ENCODE measurements at places on chromosomes 2 and 18.

- DNase-seq: no peak
- no peaks in the 10 kb centered on the region for H3K4me1 ChIP-seq
- no peak overlapping the region for H3K27ac ChIP-seq
- H3K27me3 ChIP-seq: peaks cover 1% of the 10 kb centered on the region
- H3K4me3 ChIP-seq: no peak overlapping the region
Measured at GRCh38 chr2:130894326-130894942, 57.7 kb downstream of the ARHGEF4 start.

DNA sequence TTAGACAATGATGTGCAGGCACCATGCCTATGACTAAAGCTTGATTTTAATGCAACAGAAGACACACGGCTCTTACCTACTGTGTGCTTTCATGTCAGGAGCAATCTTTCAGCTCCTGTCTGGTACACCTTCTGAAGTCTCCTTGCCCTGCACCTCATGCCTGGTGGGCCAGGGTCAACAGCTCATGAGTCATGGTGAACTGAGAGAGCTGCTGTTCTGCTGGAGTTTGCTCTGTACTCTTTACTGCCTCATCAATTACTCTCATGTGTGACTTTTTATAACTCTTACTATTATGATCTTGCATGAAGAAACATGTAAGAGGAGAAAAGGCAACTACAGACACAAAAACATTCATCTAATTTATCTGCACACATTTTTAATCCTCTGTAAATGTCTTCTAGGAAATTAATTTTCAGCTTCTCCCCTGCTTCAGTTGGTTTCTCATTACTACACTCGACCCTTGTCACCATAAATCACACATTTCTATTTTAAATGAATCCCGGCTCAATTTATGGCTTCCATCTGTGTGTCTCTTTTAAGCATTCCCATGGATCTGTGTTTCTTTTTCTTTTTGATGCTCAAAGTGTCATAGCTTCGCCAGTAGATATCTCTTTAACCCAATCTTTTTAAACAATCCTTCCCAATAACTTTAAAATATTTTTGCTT is 9.7 kb downstream of the SERPINB7 start:
- no peak overlapping the region for H3K4me3 ChIP-seq
- H3K4me1 ChIP-seq: no peaks in the 10 kb centered on the region
- H3K36me3 ChIP-seq: no peaks in the 10 kb centered on the region
- H3K27me3 ChIP-seq: no peaks in the 10 kb centered on the region
- no peak for DNase-seq
- no peak overlapping the region for H3K27ac ChIP-seq

DNA sequence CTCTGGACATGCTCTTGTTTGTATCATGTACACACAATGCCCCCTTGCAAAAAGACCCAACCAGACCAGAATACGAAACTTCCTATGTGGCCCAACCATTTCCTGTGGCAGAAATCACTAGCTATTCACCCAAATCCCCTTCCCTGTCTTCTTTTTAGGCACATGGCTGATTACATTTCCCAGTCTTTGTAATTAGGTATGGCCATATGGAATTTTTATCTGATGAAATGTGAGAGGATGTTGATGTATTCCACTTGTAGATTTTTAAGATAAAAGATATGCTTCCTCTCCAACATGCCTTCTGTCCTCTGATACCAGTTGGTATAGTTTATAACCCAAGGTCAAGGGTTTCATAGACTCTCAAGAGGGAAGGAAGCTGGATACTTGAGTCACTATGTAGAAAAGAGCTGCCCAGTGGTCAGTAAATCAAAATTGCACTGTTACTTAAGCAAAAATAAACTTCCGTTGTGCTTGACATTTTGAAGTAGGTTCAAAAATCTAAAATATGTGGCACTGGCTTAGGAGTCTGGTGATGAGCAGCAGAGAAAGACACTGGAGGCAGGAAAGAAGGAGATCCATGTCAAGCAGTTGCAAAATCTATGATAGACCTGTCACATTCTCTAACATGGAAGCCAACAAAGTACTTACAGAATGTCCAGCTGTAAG is 297.4 kb downstream of the SMAD2 start:
- no peaks in the 10 kb centered on the region for H3K27me3 ChIP-seq
- no peak overlapping the region for H3K4me3 ChIP-seq
- DNase-seq: no peak
- no peaks in the 10 kb centered on the region for H3K36me3 ChIP-seq
- H3K4me1 ChIP-seq: no peaks in the 10 kb centered on the region
- no peak overlapping the region for H3K27ac ChIP-seq

DNA sequence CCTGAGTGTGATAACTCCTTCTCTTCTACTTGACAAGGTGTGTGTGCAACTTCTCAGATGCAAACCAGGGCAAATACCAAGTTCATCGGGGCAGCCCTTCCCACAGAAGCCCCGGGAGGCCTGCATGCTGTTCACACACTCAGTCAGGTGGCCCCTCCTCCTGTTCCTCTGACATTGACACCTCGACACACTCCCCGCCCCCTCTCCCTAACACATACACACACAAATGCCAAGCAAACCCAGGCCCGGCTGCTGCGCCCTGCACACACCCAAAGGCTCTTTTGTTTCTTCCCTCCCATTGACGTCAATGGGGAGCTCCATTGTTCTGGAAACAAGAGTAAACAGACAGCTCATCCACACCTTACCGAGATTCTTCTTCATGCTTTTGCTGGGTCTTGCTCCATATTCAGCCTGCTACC is 1.7 kb upstream of the PER2 start:
- H3K4me3 ChIP-seq: no peak overlapping the region
- DNase-seq: no peak
- H3K36me3 ChIP-seq: no peaks in the 10 kb centered on the region
- H3K4me1 ChIP-seq: peaks cover 21% of the 10 kb centered on the region
- H3K27ac ChIP-seq: no peak overlapping the region
- peaks cover 14% of the 10 kb centered on the region for H3K27me3 ChIP-seq

DNA sequence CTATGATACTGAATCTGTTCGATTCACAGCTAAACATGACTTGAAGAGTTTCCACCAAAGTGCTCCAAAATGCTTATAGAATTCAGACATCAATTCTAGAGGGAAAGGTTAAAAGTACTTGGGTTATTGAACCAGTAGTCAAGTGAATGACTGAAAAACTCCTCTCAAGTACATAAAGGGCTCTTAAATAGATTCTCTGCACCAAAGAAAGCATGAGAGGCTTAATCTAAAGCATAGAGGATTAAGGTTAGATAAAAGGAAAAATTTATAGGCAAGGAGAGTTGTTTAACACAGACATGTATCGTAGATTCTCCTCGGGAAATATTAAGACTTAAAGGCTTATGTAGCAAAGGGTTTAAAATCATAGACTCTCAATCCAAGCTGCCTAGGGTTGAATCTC is 701.4 kb downstream of the ERBB4 start:
- H3K36me3 ChIP-seq: no peaks in the 10 kb centered on the region
- H3K4me3 ChIP-seq: no peak overlapping the region
- no peaks in the 10 kb centered on the region for H3K4me1 ChIP-seq
- no peak overlapping the region for H3K27ac ChIP-seq
- DNase-seq: no peak
